Stimulated activated CD8-positive, alpha-beta memory T cell treated with anti-CD3 and anti-CD28 coated beads, Interleukin-4, amount 100 ng/mL, for 1 hour (primary cell): ENCODE measurements at places on chromosomes 4 and X.

DNA sequence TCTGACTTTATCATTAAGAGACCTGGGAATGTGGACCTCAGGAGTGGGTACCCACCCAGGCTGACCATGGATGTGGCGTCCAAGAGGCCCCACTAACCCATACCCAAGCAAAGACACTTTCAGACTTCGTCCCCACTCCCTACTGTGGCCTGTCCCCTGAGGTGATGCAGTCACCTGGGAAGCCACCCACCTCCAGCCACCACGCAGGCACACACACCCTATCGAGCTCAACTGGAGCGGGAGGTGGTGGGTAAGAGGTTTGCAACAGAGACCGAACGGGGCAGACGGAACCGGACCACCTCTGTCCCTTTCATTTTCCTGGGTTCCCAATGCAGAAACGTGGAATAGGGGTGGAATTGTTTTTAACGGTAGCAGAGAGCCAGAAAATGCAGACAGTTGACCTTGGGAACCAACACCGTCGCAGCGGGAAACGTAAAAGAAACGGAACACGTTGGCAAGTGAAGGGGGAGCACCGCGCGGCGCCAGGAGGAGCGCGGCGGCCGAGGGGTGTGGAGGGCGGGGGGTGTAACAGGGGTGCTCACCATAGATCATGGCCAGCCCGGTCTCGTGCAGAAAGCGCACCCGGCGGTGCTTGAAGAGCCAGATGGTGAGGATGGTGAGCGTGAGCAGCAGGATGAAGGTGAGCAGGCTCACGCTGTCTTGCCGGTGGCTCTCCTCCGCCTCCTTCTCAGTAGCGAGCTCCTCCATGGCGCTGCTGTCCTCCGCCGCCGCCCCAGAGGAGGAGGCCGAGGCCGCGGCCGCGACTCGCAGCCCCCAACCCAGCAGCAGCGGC lies 559 bp downstream of the SLC9A7 start:
- DNase-seq: no peak

DNA sequence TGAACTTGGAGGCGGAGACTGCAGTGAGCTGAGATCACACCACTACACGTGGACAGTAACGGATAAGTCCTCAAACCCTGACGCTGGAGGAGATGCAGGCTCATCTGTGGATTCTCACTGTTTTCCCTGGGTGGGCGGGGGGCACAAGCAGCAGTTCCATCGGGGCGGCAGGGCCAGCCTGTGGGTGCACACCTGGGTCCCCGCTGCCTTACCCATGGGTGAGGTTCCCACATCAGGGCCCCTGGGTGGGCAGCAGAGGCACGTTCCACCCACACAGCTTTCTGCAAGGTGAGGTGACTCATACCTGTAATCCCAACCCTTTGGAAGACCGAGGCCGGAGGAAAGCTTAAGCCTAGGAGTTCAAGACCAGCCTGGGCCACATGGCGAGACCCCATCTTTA lies 56.6 kb upstream of the MXD4 start:
- no peak for DNase-seq

DNA sequence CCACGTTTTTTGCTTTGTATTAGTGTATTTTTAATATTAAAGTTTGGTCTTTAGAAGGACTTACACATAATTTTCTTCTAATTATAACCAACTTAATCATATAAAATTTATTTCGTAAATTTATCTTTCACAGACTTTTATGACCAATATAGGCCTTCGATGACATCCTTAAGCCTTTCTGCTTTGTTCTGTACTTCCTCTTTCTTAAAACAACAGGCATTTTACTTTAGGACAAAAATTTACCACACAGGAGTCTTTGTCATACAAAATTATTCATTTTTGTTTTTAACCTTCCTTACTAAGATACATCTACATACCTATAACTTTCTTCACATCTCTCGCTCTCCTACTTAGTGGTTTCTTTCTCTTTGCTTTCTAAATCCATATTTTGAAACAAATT lies 56.3 kb downstream of the RGS12 start:
- DNase-seq: no peak

DNA sequence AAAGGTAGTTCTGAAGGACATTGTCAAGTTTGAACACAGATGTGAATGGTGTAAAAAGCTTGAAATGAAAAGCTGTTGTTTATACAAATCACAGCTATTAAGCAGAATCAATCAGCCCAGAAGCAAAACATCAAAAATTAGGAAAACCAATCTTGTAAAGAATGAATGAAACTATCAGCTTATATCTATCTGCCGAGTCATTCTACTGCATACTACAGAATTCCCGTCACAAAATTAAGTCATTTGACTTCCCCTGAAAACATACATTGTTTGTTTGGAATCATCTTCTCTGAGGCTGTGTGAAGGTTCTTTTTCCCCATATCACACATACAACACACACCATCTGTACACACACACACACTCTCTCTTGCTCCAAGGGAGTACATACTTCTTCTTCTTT lies 80.3 kb downstream of the RFC1 start:
- no peak for DNase-seq

DNA sequence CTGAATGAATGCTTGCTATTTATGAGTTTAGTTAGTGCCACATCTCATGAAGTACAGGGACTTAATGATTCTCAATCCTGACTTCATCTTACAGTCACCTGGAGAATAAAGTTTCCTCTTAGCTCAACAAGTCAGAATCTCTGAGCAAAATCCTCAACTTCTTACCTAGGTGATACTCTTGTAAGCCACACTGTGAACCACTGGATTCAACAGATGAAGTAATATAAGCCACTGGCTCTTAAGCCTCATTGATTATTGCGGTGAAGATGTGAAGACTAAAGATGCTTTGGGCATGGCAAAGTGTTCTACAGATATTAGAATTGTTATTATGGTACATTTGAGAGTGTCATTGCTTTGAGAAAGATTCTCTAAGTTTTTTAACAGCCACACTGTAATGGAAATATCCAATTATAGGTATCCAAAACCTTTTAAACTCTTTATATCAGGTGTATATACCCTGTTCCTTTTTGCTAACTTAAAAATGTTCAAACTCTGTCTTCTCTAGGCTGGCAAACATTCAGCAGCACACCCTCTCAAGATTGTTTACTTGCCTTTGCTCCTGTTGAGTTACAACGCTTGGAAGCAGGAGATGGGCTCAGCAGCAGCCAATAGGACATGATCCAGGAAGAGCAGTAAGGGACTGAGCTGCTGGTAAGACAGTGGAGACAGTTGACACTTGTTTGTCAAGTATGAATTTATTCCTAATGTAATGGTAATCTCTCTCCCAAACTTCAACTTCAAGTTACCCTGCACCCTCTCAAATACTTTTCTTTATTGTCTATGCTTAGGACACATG lies 43.4 kb downstream of the TET2 start:
- no peak for DNase-seq

GRCh38 chr4:2416564-2417225 lies 1.8 kb downstream of the ZFYVE28 start:
- DNase-seq: no peak

DNA sequence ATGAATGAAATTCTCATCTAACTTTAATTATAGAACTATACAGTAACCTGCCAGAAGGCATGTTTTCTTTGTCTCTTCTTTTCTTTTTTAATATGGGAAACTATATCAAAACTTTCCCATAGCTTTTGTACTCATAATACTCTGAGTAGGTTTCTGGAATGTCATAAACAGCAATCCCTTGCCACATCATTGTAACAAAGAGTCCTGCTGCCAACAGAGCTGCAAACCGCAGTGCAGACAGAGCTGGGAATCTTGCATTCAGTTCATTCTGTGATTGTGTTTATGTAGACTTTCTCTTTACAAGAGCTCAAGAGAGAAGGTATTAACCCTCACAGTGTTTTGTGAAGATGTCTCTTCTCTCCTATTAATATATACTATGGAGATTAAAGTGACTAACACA lies 304.4 kb upstream of the SLIT2 start:
- no peak for DNase-seq

DNA sequence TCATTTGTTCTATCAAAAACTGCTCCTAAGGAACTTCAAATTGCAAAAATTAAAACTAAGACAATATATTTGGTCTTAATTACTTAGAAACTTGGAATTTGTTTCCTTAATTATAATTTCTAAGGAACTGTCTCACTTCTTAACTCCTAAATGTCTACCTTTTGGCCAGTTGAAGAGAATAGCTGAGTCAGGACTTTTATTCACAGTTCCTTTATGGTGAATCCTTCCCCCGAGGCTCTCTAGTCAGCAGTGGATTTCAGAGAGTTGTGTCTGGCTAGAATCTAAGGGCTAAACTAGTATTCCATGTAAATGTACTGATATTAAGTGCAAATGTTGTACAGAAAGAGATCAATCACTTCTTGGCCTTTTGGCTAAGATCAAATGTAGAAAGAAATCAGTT lies 69.3 kb downstream of the AMMECR1 start:
- no peak for DNase-seq

DNA sequence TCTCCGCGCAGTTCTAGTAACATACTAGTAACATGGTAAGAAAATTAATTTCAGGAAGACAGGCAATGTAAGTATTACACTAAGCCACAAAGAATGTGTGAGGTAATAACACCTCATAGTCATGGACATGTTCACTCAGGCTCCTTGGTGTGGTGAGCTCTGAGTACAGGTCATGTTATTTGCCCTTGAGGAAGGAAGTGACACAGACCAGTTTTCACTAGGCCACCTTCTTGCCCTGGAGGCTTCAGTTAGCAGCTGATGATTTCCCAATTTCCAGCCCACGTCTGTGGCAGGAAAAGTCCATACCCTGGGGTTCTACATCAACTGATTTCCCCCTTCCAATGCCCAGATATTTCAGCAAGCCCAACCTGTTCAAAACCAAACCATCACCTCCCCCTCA lies 6.7 kb downstream of the APOO start:
- DNase-seq: no peak

GRCh38 chr4:38615847-38616246 lies 48.2 kb upstream of the KLF3 start:
- DNase-seq: no peak

- no peak for DNase-seq
These were observed 11.6 kb downstream of the PDZD4 start for GRCh38 chrX:153818571-153819383.

- DNase-seq: no peak
These were observed 778.4 kb upstream of the FRG1 start for GRCh38 chr4:189162073-189162789.

DNA sequence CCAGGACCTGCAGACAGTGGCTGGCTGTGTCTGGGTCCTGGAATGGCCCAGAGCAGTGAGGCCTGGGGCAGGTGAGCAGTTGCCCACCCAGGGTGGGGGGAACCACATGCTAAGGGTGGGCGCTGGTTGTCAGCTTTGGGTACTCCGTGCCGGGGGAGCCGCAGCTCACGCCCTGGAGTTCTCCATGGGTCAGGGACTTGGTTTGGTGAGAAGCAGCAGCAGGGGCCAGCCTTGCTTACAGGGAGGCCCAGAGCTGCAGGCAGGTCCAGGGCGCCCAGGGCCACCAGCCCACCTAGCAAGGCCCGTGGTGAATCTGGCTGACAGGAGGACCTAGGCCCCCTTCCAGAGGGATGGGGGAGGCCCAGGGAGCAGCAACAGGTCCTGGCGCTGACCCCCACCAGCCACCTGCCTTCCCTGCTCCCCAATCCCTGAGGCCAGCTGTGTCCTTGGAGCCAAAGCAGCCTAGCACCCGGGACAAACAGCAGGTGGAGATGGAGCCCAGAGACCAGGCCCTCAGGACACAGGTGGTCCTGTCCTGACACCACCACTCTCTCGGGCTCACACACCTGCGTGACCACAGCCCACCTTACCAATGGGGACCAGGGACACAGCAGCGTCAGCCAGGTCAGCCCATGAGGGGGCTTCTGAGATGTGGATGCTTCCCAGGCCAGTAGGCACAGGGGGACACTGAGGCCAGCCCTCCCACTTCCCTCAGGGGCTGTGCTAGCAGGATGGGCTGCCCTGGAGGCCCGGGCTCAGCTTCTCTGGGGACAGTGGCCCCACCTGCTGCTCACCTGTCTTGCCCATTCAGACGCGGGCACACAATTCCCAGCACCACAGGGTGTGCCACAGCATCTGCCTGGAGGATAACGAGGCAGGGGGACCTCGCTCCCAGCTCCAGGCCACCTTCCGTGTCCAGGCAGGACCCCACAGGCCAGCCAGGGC lies 3.5 kb downstream of the MXD4 start:
- DNase-seq: no peak

DNA sequence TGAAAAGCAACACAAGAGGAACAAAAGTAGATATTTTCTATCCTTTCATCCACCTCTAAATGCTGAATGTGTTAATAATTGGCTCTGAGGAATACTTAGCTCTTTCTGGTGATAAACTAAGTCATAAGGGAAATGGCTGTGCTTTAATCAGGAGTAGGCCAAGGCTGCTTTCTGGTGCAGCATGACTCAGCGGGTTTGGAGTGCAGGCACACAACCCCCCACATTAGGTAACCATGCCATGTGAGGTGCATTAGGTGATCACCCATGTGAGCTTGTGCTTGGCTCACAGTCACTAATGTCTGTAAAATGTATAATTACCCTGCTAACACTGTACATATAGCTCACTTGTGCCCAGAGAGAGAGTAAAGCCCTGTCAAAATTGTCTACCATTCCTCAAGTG lies 57.2 kb downstream of the USP38 start:
- DNase-seq: no peak

DNA sequence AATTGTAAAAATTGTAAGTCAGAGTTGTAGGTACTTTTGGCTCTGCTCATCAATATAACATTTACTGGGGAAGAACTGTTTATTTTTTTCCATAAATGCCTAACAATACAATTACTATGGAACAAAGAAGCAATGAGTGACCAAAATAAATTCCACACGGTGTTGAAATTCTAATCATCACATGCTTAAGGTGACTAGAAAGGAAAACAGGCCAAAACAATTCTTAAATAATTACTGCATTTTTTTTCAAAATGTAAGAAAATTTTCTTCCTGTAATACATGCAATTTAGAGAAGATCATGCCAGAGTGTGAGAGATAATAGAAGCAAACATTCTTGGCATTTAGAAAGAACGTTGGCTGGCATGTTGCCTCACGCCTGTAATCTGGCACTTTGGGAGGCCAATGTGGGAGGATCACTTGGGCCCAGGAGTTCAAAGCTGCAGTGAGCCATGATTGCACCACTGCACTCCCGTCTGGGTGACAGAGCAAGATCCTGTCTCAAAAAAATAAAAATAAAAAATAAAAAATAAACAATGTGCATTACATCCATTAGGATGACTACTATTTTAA lies 22.5 kb downstream of the C4orf46 start:
- no peak for DNase-seq

DNA sequence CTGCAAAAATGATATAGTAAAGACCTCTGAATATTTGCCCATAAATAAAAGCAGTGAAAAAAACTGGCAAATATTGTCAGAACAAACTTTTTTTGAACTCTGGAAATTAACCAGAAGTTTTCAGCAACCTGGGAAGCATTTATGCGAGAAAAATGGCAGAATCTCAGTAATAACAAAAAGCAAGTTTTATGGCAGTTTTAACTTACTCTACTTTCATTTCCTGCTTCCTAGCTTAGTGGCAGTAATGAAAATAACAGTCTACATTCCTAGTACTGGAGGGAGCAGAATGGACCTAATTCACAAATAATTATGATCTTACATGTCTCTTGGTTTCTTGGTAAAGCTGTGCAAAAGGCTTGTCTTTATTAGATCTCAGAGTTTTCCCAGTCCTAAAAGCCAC lies 460.1 kb downstream of the NAF1 start:
- no peak for DNase-seq
